ENCODE measurements at places on chromosomes 6 and 20.

DNA sequence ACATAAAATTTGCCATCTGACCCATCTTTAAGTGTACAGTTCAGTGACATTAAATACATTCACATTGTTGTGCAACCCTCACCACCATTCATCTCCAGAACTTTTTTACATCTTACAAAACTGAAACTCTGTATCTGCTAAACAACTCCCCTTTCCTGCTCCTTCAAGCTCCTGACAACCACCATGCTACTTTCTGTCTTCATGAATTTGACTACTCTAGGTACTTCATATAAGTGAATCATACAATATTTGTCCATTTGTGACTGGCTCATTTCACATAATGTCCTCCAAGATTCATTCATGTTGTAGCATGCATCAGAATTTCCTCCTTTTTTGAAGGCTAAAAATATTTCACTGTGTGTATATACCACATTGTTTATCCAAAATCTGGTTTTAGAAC, 86.9 kb upstream of the SMLR1 start:
- DNase-seq, result no peak

GRCh38 chr6:45378334-45378926, 696 bp upstream of the SUPT3H start:
- DNase-seq, result no peak

DNA sequence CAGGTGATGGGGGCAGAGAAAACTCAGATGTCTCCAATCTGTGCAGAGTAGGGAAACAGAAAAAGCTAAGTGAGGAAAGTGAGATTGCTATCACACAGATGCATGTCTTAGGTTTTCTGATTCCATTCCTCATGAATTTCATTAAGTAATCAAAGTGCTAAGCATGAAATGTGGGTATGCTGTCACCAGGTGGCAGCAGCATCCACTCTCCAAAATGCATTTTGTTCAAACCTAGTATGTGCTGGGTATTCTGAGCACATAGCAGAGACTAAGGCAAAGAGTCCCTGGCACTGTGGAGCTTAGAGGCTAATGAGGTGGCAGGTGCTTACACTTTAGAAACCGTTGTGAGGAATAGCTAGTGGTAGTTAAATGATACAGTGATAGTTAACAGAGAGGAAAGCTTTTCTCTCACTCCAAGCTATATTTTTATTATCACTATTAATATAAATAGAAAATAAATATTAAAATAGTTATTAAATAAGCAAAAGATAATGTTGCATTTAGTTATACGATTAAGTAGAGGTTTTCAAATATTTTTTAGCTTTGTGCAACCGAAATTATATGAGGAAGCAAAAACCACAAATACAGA, 179.5 kb downstream of the CDH26 start:
- DNase-seq, result peak; percentile 80

- peak; percentile 92 for DNase-seq
These were observed 73.9 kb downstream of the F13A1 start for GRCh38 chr6:6246544-6246943.

GRCh38 chr6:46116289-46116688, 13.5 kb upstream of the ENPP4 start:
- DNase-seq, result no peak

GRCh38 chr6:26158076-26158580, 70.9 kb downstream of the HFE start:
- no peak for DNase-seq

DNA sequence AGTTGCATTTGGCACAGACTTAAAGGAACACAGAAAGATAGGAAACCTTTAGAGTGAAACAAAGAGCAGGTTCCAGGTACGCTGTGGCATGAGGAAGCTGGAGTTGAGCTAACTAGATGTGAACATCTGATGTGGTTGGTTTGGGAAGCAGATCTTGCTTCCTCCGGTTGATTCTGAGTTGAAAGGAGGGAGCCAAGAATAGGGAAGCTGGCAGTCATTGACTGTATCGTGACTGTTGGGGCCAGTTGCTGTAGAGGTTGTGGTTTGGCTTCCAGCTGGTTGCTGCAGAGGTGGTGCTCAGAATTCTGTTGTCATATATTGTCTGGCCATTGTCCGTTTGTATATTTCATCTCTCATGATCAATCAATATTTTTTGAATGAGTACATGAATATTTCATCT, 325.9 kb downstream of the PLCB1 start:
- DNase-seq, result no peak

DNA sequence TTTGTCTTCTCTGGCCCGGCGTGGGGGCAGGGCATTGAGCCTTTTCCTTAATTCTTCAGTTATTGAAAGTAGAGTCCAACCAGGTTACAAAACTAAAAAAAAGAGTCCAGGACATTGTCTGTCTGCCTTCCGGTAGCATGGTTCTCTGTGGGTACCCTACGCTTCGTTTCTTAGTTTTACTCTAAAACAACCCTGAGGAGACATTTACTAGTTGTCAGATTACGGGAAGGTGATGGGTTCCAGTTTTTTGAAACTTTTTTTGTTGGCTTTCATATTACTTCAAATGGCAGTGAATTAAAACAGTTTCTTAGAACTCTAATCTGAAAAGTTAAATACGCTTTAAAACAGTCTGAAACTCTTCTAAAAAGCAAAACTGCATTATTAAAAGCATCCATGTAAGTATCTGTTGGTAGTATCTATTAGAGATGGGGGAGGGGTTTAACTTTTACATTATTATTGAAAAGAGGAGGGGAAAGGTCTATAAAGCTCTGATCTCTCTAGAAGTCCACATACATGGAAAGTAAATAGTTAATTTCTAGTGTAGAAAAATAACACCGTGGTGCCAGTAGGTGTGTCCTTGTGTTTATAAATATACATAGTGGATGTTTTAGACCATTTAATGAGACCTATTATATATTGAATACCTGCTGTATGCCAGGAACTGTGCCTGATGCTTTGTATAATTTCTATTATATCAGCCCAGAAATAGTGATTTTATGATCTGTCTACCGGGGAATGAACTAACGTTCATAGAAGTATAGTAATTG, 2.2 kb downstream of the BICRAL start:
- peak; percentile 18 for DNase-seq

DNA sequence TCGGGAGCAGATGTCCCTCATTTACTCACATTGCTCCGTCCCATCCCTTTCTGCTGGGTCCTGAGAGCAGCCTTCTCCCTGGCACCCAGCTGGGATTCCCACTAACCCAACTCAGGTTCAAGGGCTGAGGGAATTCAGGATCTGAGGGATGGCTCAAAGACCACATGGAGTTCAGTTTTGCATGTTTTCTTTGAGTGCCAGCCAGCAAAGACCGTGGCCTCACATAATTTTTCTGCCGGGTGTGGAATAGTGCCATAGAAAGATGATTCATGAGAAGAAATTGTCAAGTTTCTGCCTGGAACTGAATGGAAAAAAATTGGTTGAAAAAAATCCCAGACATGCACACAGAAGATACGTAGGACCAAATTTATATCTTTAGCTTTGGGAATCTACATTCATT, 168.6 kb downstream of the CD83 start:
- DNase-seq, result no peak

DNA sequence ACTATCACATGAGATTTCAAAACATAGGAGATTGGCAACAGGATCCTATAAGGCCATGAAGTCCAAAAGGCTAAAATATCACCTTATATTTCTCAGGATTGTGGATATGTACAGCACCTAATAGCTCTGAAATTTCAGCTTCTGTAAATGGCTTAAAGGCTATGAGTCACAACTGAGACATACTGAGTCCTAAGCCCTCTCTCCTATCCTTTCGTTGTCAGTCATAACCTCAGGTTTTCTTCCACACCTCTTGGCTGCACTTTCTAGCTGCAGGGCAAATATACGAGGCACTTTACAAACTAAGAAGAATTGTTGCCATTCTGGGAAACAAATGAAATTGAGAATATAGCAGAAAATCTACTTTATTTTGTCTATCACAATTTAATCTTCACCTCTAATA, 969.9 kb upstream of the EPHA7 start:
- DNase-seq, result no peak

- peak; percentile 74 for DNase-seq
These were observed 31.6 kb upstream of the LY86 start for GRCh38 chr6:6556738-6557503.

DNA sequence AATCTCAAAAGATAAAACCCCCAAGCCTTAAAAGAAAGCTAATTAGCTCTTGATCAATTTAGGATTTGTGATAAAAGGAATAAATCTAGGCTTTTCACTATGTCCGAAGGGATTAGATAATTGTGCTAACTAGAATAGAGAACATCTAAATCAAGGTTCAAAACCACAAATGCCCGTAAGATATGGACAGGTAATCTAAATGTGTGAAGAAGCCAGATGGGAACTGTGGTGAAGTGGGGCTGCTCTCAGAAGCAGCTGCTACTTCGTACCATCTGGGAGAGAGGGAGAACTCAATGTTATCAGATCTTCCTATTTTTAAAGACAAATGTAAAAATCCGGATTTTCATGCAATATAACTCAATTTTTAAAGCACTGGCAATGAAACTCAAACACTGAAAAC, 44.2 kb downstream of the NCOA6 start:
- no peak for DNase-seq

- no peak for DNase-seq
These were observed 221.5 kb downstream of the PREX1 start for GRCh38 chr20:48606172-48606840.

GRCh38 chr6:148745926-148746325, 904 bp upstream of the UST start:
- DNase-seq, result no peak

- DNase-seq, result no peak
These were observed 44.7 kb downstream of the RSPH3 start for GRCh38 chr6:158955255-158955654.

DNA sequence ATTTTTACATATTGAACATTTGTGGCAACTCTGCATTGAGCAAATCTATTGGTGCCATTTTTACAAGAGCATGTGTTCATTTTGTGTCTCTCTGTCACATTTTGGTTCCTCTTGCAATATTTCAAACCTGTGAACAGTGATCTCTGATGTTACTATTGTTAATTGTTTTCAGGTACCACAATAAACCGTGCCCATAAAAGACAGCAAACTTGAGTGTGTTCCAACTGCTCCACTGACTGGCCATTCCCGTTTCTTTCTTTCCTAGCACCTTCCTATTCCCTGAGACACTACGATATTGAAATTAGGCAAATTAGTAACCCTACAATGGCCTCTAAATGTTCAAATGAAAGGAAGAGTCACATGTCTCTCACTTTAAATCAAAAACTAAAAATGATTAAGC, 79.6 kb downstream of the REV3L start:
- DNase-seq, result no peak

GRCh38 chr6:155495011-155495768, 39.6 kb upstream of the NOX3 start:
- DNase-seq, result peak; percentile 61

DNA sequence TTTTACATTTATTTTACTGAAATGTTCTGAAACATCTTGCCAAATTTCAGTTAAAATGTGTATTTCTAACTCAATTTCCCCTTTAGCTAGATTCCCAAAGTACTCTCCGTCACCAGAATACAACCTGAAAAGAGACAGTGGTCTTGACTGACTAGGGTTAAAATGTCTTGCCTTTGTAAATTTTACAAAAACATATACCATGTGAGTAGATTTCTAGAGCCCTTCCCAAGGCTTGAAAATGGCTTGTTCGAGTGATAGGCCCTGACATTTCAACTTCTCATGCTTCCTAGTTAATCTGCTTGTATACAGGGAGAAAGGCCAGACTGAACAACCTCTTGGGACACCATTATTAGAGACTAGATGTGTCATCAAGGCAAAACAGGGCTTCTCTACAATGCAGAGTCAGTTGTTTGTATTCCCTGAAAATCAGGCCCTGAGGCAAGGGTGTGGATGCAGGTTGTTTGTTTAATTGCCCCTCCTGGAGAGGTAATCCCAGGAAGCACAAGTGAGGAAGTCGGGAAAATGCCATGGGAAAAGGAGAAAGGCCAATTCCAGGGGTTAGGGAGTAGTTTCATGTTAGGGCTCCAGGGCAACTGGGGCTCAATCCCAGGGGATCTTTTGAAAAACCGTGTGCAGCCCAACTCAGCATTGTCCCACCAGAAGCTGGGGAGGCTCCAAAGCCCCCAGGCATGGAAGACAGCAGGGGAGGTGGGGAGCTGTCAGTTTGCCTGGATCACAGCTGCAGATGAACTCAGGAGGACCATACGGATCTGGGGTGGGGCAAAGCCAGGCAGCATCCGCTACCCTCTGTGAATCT, 11.6 kb upstream of the TFB1M start:
- no peak for DNase-seq

GRCh38 chr20:39066471-39067242, 104.5 kb downstream of the DHX35 start:
- no peak for DNase-seq

GRCh38 chr20:52086878-52087277, 104.7 kb downstream of the ZFP64 start:
- no peak for DNase-seq

GRCh38 chr6:157020881-157021343, 243.7 kb downstream of the ARID1B start:
- DNase-seq, result peak; percentile 80

- no peak for DNase-seq
These were observed 143.2 kb downstream of the PTCHD4 start for GRCh38 chr6:47967843-47968242.

DNA sequence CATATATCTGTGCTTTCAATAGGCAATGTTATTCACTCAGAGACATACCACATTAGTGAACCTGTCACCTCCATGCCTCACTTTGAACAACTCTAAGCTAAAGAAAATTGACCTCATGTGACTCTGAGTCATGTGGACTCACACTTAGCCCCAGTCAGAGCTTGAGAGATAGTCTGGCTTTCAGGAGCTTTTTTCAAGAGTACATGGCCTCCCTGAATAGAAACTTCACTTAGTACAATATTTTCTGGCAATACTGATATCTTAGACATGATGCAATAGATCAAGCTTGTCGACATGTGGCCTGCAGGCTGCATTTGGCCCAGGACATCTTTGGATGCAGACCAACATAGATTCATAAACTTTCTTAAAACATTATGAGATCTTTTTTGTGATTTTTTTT, 8.5 kb downstream of the SPTLC3 start:
- no peak for DNase-seq
